Gastroesophageal sphincter (tissue), 4 donors: ENCODE measurements at places on chromosomes 4 and X.

DNA sequence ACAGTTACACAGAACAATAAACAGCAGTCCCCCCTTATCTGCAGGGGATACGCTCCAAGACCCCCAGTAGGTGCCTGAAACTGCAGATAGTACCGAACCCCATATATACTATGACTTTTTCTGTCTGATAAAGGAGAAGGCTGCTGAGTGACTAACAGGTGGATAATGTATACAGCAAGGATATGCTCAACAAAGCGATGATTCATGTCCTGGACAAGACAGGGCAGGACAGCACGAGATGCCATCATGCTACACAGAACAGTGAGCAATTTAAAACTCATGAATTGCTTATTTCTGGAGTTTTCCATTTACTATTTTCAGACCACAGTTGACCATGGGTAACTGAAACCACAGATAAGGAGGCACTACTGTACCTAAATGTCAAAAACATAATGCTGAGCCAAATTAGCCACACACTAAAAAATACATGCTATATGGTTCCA, 76.1 kb downstream of the MANBA start:
- no peak for ATAC-seq

- no peak for ATAC-seq
Observed at GRCh38 chr4:151567056-151567455, 158.1 kb downstream of the FHIP1A start.

DNA sequence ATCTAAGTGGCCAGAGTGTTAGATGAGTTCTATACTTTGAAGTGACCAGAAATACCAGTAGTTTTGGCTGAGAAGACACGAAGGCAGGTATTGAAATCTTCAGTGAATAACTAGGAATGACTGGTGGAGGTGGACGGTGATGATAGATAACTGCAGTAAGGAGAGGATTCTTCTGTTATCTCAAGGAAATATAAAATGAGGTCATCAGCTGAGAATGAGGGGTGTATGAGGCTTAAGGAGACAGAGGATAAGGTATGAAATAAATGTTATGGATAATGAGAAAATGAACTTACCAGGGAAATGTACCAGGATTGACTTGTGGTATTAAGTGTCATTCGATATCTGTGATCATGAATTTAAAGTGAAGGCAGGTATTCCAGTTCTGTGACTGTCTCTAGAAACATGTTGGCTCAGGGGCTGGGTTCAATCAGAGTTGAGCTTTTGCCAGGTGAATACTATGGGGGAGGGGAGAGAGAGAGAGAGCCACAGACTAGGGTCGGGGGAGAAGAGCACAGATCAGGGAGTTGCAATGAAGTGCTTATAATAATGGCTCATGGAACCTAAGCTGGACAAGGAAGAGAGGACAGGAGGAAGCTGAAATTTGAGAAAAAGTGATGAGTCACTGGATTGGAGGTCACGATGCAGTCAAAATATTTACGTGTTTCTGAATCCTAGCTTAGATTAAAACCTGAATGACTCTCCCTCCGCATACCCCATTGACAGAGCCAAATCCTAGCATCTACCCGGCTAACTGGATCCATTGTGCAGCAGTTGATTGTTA, 37.5 kb upstream of the BRS3 start:
- no peak for ATAC-seq

DNA sequence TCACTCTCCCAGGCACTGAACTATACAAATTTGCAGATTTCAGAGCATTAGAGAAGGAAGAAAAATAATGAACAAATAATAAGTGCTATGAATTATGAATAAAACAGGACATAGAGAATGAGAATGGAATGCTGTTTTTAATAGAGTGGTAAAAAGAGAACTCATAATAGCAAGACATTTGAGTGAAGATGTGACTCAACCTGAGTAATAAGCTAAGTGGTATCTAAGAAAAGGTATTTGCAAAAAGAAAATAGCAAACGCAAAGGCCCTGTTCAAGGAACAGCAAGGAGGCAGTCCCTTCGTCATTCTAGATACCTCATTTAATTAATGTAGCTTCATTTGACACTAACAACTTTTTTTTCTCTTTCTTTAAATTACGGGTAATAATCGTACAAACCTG, 1910.0 kb upstream of the TENM3 start:
- ATAC-seq: no peak

GRCh38 chr4:163736876-163737275, 242.4 kb downstream of the TMA16 start:
- no peak for ATAC-seq

- peak; percentile 12 for ATAC-seq
Observed at GRCh38 chrX:75273483-75273882, 402 bp upstream of the UPRT start.

DNA sequence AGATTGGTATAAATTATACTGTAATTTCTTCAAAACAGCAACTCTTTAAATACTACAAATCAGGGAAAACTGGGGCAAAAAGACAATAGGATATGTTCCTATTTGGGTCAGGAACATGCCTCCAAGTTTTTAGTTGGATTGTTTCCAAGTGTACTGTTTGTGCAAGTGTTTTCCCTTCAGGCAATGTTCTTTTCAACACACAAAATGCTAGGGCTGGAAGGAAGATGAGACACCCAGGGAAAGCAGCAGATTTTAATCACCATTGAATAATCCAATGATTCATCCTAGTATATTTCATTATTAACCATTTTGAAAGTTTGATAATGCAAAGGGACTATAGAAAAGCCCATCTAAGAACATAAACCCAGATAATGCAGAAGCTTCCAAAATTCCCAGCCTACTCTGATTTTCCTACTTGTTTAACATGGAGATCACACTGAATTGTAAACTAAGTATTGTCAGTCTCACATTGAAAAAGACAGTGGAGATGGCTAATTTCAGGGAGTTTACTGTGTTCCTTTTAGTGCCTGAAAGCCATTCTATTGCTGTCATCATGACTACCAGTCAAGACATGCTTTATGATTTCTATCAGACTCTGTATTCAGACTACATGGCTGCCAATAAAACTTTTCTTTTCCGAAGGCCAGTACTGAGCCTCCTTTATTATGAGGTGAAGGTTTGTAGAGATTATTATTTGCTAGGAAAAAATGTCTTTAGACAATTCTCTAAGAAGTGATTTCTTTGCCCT, 38.6 kb downstream of the COL4A6 start:
- ATAC-seq: no peak

GRCh38 chr4:107035819-107036583, at the start of gene DKK2:
TSS of gene DKK2 (minus strand) at chr4:107036313. CDS start at chr4:107035591, 722 bp downstream.
- ATAC-seq: no peak

DNA sequence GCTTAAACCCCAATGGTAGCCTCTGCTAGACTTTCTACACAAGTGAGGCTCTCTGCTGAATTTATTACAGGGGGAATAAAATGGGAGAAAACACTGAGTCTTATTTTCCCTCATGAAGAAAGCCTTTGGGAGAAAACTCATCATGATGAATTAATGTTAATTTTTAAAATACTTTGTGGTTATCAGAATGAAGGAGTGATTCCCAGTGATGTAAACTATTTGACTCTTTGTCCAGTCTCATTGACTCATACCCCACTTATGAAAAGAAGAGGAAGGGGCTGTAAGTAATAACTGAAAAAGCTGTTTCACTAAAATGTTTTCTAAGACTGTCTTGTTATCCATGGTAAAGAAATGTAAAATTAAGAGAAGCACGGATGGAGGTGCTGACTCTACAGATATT, 208.8 kb downstream of the GRIA3 start:
- ATAC-seq: no peak

DNA sequence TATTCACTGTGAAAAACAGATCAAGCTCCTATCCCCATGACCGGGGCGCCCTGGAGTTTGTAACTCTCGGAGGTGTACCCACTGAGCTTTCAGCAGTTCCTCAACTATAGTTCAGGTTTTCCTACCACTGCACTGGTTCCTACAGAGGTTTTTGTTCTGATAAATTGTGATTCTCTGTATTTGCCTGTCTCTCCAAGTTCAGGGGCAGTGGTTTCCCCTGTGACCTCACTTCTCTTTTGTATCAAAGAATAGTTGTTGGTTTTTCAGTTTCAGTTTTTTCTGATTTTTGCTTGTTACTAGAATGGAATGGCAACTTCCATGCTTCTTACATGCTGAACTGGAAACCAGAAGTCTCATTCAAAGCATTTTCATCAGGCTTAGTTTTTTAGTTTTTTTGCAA, 56.8 kb upstream of the PLS3 start:
- ATAC-seq: no peak

- no peak for ATAC-seq
Observed at GRCh38 chrX:76454456-76454927, 27.0 kb downstream of the MAGEE1 start.

GRCh38 chrX:126723881-126724280, 95.6 kb upstream of the PRR32 start:
- no peak for ATAC-seq

DNA sequence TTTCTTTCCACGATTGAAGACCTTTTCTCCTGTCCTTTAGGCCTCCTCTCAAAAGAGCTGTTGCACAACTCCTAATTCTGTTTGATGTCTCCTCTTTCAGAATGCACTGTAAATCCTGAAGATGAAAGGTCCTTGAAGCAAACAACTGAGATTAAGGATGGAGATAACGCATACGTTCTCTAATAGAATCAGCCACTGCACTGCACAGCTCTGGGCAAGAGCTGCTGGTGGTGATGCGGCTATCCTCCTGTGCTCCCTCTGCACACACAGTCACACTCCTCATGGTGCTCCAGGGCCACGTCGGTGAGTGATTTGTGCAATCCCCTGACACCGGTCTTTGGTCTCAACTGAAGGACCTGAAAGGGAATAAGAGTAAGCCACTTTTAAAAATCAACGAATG, 208.7 kb downstream of the PDGFC start:
- no peak for ATAC-seq

DNA sequence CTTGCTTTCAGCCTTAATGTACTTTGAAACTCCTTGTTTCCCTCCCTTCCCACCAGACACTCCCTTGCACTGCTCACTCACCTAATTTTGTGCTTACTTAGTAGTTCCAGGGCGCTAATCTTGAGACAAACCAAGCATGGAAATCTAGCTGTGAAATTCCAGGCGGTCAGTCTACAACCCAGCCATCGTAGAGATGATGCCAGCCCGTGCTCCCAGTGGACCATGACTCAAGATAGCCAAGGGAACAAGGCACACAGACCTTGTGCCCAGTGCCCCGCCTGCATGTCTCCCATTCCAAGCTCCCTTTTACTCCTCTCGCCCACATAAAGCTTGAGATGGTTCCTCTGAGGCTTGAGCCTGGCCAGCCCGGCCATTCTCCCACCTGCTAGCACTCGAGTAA, 11.1 kb downstream of the TREX2 start:
- no peak for ATAC-seq

DNA sequence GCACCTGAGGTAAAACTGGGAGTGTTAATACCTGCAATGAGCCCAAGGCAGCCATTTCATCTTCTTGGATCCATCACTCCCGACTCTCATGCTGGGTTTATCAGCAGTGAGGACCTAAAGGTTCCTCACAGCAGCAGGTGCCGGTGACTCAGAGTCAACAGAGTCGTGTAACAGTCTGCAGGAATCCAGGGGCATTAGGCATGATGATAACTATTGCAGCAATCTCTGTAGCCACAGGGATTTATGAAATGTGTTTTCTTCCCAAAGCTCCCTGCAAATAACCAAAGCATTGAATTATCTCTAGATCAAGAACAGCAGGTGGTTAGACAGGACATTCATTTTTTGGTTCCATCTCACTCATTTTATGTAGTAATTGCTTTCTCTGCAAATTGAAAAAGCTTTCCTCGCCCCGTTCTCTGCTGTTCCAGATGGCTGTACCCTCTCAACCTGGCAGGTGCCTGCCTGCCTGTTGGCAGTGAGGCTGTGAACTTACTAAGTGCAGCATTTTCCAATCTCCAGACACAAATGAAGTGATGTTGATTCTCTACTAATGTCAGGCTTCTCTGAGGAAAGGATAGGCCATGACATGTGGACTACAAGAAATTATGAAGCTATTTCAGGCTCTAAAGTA, 48.1 kb upstream of the TSPAN7 start:
- no peak for ATAC-seq

- no peak for ATAC-seq
Observed at GRCh38 chr4:6121276-6121850, 79.0 kb downstream of the JAKMIP1 start.

- no peak for ATAC-seq
Observed at GRCh38 chr4:967113-968104, 6.0 kb downstream of the DGKQ start.

GRCh38 chr4:170805352-170805751, 715.6 kb upstream of the AADAT start:
- no peak for ATAC-seq

- no peak for ATAC-seq
Observed at GRCh38 chrX:76279007-76279406, 106.1 kb downstream of the PBDC1 start.

- peak; percentile 46 for ATAC-seq
Observed at GRCh38 chr4:93203708-93204107, 624.8 kb upstream of the ATOH1 start.

DNA sequence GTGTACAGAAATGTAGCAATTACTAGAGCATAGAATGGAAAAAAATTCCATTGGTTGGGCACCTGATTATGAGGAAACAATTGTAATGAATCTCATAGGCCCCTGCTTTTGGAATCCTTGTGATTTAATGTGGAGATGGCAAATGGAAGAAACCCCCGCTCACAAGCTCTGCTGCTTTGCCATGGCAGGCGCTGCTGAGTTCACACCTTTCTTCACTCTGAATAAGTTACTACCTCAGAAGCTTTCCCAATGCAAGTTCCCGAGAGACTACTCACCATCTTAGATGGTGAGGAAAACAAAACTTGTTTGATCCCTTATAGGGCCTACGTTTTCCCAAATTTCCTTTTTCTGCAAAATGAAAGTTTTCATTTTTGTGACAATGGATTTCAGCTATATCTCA, 266.6 kb upstream of the TAPT1 start:
- no peak for ATAC-seq

DNA sequence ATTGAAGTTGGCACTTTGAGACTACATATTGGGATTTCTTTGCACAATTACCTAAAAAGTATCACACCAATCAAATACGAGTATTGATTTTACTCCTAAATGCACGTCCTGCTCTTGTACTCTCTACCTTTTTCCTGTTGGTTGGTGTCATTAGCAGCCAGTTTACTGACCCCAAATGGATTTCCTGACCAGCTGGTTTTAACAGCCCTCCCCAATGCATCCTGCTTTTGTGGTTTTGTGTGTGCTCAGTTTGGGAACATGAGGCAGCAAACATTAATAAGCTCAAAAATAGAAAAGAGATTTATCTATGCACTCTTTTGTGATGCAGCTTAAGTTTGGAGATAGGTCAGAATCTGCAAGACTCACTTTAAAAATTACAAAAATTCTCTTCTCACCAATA, 230.3 kb downstream of the MAPK10 start:
- ATAC-seq: no peak

GRCh38 chrX:30895370-30895769, 6.3 kb upstream of the TAB3 start:
- no peak for ATAC-seq

GRCh38 chr4:152780267-152780778, 569 bp downstream of the ARFIP1 start:
- ATAC-seq: no peak

GRCh38 chr4:31929676-31930345, 1209.6 kb downstream of the PCDH7 start:
- ATAC-seq: no peak

GRCh38 chrX:104319346-104319745, 64.6 kb upstream of the ESX1 start:
- no peak for ATAC-seq
